ENCODE measurements at places on chromosomes 6 and 20.

- DNase-seq: no peak
Observed at GRCh38 chr20:47600967-47601547, 99.4 kb downstream of the NCOA3 start.

- DNase-seq: no peak
Observed at GRCh38 chr20:53840532-53840931, 229.9 kb downstream of the BCAS1 start.

- no peak for DNase-seq
Observed at GRCh38 chr20:62494980-62495748, 19.4 kb upstream of the GATA5 start.

DNA sequence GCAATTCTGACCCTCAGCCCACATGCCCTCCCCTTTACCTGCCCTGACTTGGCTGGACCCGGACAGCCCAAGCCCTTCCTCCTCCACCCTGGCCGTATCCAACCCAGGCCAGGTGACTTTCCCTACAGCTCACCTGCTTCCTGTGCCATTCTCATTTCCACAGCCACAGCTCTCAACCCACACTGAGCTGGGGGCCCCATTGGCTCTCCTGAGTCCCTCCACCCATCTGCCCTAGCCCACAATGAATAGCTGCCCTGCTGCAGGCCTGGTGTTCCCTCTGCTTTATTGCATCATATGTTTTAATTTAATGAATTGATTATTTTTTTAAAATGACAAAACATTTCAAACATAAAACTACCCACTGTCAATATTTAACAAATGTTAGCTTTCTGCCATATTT is 118.5 kb upstream of the BACH2 start:
- DNase-seq: no peak

GRCh38 chr6:340186-340955 is 48.1 kb downstream of the DUSP22 start:
- DNase-seq: no peak

GRCh38 chr20:44031781-44032582 is 117.3 kb downstream of the TOX2 start:
- DNase-seq: no peak

DNA sequence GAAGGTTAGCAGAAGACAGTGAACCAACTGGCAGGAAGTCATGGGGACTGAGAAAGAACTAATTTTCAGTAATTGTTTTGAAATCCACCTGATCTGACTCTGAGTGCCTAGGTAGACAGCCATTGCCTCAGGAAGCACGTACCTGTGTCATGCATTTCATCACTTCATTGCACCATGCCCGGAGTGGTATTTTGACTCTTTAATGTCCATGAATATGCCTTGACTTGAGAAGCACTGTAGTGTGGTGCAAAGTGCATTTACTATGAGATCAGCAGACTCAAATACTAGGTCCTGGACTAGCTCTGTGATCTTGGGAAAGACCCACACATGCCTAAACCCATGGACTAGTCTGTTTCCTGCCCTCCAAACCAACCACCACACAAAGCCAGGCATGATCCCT is 370.9 kb upstream of the MARCKS start:
- no peak for DNase-seq

DNA sequence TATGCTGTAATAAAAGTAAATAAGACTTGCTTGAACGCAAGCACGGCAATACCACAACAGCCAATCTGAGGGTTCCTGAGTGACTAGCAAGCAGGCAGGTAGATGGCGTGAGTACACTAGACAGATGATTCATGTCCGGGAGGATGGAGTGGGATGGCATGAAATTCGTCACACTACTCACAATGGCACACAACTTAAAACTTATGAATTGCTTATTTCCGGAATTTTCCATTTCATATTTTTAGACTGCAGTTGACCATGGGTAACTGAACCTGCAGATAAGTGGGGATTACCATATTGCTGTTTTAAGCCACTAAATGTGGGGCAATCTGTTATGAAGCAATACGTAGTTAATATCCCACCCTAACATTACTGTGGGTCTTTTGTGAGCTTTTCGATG is 93.6 kb upstream of the NFATC2 start:
- DNase-seq: no peak

GRCh38 chr6:143160015-143160414 is 99.3 kb downstream of the AIG1 start:
- no peak for DNase-seq

DNA sequence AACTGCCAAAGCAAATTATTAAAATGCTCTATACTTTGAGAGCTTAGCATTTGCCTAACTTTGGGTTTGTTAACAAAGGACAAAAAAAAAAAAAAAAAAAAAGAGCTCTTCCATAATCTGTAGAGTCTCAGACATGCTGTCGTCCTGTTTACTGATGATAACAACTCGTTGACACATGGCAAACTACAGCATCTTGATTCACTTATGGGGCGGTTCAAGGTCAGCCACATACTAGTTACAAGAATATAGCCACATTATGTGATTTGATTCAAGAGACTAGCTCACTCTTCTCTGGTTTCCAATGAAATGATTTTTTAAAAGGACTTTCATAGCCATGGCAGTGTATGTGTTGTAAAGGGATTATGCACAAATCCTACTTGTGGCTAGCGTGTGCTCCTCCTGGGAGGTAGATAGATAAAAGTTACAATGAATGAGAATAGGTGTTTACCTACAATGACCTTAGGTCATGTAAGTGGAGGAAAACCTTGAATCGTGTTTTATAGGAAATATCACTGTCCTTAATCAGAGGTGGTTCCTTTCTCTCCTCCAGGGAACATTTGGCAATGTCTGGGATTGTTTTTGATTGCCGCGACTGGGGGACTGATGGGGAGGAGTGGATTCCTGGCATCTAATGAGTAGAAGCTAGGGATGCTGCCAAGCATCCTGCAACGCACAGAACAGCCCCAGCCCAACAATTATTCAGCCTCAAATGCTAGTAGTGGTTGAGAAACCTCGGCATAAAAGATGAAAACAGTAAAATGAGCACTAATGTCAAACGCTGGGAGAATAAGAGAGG is 969.2 kb upstream of the SLC35B3 start:
- DNase-seq: no peak
